HFFc6 (cell line): ENCODE measurements at places on chromosomes 4 and X.

DNA sequence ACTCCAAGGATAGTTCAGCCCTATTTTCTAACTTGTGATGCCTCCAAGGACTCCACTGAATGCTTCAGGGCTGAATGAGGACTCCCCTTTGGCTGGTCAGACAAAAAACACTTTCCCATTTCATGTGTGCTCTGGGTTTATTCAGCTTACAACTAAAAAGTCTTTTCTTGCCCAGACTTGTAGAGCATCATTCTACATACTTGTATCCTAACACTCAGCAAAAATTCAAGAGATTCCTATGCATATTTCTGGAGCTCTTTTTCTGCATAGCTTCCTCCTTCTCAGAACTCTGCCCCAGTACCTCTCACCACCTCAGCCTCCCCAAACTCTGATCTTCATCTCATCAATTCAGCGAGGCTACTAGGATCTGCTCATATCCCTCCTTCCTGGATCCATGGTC lies 22.2 kb upstream of the KLF3 start:
- no peak for DNase-seq

DNA sequence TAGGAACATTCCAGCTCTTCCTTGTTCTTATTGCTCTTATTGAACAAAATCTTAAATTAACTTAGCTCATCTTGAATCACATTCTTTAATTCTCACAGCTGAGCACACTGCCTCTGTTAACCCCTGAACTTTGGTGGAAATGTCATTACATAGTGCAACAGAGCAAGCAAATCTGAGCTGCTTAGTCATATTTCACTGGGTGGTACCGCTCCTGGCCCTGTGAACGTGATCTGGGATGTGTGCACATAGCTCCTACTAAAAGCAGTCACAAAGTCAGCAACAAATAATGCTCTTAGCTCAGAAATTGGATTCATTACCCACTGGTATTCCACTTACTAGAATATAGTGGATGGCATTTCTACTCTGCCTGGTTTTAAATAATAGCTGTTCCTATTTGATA lies 27.9 kb downstream of the ARHGEF6 start:
- no peak for DNase-seq

DNA sequence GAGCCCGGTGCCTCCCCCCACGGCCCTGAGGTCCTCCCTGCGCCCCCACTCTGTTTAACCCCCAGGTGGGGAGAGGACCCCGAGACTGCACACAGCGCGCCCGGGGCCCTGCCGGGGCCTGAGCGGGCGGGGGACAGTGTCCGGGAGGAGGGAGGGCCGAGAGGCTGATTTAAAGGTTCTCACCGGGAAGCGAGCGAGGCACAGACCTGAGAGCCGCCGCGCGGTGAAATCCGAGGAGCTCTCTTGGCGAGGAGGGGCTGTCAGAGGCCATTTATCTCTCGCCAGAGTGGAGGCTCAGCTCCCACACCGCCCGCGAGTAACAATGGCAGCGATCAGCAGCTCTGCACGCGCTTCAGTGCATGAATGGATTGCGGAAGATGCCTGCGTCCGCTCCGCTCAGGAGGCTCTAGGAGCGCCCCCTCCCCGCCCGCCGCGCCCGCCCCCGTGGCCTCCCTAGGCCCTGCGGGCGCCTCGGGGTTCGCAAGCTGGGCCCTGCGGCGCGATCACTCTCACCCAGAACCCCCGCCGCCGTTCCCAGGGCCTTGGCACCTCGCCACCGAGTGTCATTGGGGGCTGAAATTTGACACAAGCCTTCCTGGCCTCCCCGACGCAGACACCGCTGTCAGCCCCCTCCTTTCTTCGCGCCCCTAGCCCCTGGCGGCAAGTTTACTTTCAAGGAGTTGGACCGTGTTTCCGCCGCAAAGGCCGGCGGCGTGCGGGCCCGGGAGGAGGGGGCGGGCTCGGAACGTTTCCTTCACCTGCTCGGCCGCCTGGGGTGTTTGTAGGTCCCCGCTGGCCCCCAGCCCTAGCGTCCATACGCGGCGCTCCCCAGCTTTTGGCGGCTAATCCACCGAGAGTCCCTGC lies 48.7 kb upstream of the BCOR start:
- DNase-seq: peak; percentile 7

GRCh38 chr4:42302348-42302747 lies 94.9 kb upstream of the SHISA3 start:
- no peak for DNase-seq

DNA sequence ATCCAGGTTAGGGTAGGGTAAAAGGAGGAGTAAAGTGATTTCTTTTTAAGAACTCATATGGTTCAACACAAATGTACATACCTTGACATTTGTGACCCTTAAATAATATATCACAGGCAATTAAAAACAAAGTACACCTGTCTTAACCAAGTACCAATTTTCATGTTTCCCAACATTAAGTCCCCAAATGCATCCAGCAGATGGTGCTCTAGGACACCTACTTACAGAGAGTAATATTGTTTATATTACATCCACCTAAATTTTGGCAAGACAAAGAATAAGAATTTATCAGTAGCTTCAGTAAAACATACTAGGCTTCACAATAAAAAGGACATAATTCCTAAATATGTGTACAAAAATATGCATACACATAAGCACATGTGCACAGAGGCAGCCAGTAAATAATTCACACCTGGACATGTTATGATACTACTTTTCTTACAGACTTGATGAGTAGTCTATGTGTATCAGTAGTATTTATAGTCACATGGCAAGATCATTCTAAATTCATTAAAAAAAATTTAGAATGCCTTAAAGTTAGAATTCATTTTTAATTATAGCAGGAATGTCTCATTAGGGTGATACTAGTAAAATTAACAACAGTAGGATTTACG lies 219.7 kb downstream of the DCLK2 start:
- peak; percentile 56 for DNase-seq

- no peak for DNase-seq
These were observed 14.7 kb downstream of the C4orf54 start for GRCh38 chr4:99642725-99643489.

- DNase-seq: no peak
These were observed 3.6 kb downstream of the UGT2B11 start for GRCh38 chr4:69210911-69211310.

DNA sequence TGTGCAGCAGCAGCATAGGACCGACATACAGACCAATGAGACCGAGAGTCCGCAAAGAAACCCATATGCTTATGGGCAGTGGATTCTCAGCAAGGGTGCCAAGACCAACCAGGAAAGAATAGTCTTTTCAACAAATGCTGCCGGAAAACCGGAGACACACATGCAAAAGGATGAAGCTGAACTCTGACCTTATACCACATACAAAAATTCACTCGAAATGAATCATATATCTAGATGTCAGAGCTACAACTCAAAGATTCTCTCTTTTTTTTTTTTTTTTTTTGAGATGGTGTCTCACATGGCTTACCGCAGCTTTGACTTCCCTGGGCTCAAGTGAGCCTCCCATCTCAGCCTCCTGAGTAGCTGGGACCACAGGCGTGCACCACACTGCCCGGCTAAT lies 16.0 kb upstream of the MXD4 start:
- no peak for DNase-seq

DNA sequence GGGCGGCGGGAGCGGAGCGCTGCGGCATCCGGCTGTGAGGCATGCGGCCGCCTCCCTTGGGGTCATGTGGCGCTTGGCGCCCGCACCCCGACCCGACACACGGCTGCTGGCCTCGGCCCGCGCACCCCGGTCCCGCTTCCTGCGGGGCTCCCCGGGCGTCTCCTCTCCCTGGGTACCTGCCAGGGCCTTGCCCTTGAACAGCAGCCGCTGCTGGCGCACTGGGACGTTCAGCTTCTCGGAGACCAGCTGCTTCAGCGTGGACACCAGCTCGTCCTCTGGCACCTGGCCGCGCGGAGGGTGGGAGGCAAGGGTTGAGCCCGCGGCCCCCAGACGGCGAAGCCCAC lies 391 bp downstream of the UBL4A start:
- DNase-seq: no peak

- no peak for DNase-seq
These were observed 20.0 kb downstream of the MID2 start for GRCh38 chrX:107845625-107846024.

GRCh38 chr4:38030023-38030422 lies 69.8 kb downstream of the PTTG2 start:
- DNase-seq: peak; percentile 84

DNA sequence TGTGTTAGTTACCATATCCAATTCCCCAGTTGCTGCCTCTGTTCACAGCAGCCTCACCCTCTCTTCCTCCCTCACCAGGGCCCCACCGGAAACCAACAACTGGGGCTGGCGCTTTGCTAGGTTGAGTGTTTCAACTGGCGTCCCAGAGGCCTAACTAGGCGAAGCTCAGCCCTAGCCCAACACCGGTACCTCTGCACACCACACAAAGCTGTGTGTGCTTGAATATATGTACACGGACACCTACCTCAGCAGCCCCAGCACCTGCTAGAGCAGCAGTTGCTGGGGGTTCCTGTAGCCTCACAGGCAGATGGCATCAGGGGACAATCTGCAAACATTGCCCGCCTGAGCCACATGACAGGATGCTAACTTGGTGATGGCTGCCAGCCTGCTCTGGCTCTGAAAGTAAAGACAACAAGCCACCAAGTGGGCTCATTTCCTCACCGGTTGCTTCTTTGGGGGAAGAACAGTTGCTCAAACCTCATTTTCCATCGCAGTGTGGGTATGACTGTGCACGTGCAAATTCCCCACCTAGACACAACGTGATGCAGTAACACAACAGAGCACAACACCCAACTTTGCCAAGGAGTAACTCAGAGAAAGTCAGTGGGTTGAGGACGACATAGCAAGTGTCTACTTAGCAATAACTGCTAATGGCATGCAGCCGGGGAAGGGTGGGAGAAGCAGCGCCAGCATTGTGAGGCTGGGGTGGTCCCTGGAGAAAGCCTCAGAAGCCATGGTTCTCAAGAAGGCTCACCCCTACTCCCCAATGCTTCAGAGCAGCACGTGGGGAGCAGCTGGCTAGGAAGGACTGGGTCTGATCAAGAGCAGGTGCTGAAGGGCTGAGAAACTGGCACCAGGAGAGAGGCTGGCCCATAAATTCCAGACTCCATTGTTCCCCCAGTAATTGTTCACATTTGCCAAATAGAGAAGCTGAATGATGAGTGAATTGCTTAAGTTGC lies 139.5 kb downstream of the SH3KBP1 start:
- DNase-seq: no peak

GRCh38 chr4:160423879-160424451 lies 1321.1 kb downstream of the RAPGEF2 start:
- DNase-seq: no peak

DNA sequence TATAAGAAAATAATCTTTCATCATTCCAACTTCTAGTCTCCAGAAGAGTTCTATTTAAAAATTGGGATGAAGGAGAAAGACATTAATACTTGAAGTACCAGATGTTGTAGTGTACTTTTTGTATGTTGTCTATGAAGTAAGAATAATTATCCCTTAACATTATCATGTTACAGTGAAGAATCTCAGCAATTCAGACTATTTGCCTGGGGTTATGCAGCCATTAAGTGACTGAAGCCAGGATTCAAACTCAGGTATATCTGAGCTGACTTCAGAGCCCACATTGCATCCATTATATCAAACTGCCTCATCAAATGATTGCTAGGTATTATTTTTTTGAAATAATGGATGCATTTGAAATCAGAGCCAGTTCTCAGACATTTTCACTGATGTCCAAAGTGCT lies 76.1 kb upstream of the FHDC1 start:
- no peak for DNase-seq

- DNase-seq: peak; percentile 95
These were observed 714 bp downstream of the USP11 start for GRCh38 chrX:47233333-47234113.

- no peak for DNase-seq
These were observed 34.0 kb downstream of the HSD17B11 start for GRCh38 chr4:87356832-87357526.

DNA sequence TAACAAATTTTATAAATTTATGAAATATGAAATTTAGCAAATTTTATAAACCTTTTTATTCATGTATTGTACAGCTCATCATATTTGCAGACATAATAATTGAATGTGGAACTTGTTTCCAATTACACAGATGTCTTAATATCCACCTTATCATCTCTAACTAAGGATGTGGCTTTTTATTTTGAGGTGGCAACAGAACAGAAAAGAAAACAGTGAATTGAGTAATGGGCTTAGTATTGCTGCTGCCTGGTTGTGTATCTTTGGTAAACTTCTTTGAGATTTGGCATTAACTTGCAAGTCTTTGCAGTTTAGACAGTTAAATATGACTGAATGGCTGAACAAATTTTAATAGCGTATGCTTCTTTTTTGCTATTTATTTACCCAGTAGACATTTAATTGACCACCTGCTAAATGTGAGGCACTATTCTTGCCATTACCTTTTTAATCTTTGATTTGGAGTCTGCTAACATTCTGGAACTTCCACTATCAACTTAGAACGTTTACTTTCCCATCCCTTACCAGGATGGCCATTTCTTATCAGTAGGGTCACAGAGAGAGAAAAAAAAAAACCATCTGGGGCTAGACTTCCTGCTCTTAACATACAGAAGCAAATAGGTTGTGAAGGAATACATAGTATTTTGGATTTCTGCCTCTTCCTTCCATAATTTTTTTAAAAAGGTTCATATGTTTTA lies 44.8 kb downstream of the CLCN3 start:
- DNase-seq: no peak

DNA sequence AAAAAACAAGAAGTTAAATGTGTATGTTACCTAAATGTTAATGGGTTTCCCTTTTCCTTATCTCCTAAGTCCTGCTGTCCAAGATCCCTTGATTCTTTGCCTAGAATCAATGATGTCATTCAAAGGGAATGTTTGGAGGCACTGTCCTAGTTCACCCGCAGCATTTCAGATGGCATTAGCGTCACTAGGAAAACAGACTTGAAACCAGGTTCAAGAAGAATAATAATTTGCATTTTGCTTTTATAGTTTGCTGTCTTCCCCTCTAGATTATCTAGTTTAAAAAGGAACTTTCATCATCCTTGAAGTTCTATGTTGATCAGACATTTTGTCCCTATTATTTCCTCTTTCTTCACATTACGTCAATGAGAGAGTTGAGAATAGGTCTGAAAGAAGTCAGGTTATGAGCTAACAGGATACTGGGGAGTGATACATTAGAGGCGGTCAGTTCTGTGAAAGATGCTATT lies 234.1 kb upstream of the PGRMC2 start:
- DNase-seq: peak; percentile 18

DNA sequence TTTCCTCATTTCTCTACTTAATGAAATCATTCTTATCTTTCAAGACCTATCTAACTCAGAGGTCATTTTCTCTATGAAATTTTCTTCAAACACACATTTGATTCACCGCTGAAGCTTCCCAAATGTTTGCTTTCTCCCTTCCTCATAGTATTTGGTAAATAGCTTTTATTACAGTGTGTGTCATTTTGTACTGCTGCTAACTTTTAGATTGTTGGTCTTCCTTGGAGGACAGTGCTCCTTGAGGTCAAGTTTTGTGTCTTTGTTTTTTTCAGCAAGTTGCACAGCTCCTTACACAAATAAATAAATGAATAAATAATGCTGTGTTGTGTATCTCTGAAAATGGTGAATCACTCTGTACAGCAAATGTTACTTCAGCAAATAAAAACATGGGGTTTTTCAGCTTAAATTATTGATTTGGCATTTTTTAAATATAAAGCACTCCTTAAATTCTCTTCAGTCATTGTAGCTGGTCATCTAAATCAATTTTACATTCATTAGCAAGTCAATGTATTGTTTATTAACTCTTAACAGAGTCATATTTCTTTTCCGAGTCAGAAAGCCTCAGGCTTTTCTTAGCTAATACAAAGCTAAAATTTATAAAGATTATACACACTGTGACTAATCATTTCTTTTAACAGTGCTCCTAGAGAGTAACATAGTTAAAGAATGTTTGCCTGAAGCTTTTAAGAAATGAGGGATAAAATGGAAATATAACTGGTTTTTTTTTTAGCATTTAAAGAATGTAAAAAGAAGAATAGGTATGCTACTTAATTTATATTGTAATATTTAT lies 30.1 kb upstream of the MAD2L1 start:
- no peak for DNase-seq

- DNase-seq: no peak
These were observed 490.2 kb upstream of the BOD1L1 start for GRCh38 chr4:14117575-14118238.
